Activated naive CD8-positive, alpha-beta T cell treated with anti-CD3 and anti-CD28 coated beads for 36 hours (primary cell): ENCODE measurements at places on chromosomes 6 and 20.
A peak's percentile ranks its signal among the peaks of the same experiment; 100 is the strongest.

DNA sequence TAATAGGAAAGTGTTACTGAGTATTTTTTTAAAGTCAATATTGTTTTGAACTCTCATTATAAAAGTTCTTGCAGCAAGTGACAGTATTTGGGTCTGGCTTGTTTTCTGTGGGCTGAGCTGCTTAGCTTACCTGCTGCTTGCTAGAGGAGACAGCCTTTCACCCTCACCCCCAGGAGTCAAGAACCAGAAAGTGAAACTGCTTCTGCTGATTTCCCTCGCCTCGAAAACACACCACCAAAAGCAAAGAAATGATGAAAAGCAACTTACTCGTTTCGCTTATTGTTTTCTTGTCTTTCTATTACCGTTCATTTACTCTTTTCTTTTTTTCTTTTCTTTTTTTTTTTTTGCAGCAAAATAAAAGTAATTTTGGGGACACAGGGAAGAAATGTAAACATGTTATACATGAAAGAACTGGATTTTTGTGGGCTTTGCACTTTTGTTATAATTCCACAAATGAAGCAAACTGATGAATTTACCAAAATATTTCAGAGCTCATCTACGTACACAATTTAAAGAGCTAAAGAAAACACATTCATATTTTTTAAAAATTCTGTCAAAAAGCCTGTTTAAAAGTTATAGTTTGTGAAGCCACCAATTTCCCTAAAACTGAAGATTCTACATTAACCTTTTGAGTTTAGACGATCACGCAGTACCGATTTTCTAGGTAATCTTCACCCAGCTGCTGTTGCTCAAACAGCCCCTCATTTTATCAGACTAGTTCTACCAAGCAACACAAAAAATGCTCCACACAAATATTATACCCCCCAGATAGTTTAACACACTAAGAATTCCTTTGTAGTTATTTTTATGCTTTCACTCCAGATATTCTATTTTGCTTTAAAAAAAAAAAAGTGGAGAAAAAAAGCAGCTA lies 1.7 kb downstream of the SCML4 start:
- peak; percentile 57 for DNase-seq

DNA sequence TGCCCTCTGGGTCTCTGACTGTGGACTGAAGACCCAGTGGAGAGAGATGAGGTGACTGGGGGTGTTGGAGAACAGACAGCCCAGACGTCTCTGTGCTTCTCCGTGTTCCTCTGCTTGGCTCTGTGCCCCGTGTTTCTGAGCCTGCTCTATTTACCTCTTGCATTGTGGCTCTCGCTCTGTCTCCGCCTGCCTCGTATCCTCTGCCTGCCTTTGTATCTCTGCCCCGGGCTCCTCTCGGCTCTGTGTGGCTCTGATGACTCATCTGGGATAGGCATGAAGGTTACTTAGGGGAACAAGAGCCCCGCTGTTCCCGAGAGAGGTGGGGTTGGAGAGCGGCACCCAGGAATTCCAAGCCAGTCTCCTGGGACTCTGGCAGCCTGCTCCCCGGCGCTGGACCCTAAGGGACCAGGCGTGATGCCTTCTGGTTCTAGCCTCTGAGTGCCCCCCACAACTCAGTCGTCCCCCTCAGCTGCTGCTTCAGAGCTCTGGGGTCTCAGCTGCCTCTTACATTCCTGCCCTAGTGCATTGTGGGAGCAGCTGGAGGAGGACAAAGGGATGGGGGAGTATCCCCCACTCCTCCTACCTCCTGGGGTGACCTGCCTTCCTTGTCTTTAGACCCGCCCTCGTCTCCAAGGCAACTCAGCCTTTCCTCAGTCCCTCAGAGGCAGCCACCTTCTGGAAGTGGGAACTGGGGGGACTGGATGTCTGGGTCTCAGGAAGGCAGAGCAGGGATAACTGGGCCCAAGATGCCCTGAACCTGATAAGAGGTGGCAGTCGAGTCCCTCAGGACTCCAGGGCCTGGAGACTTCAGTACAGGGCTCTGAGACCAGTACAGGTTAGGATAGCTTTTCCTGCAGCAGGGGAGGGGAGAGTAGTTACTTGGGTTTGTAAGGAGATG lies 1.9 kb downstream of the DDR1 start:
- DNase-seq = no peak

- DNase-seq = no peak
Observed at GRCh38 chr20:38430679-38431325, 4.3 kb downstream of the SNHG17 start.

GRCh38 chr6:159358562-159358961 lies 189.4 kb downstream of the FNDC1 start:
- no peak for DNase-seq

DNA sequence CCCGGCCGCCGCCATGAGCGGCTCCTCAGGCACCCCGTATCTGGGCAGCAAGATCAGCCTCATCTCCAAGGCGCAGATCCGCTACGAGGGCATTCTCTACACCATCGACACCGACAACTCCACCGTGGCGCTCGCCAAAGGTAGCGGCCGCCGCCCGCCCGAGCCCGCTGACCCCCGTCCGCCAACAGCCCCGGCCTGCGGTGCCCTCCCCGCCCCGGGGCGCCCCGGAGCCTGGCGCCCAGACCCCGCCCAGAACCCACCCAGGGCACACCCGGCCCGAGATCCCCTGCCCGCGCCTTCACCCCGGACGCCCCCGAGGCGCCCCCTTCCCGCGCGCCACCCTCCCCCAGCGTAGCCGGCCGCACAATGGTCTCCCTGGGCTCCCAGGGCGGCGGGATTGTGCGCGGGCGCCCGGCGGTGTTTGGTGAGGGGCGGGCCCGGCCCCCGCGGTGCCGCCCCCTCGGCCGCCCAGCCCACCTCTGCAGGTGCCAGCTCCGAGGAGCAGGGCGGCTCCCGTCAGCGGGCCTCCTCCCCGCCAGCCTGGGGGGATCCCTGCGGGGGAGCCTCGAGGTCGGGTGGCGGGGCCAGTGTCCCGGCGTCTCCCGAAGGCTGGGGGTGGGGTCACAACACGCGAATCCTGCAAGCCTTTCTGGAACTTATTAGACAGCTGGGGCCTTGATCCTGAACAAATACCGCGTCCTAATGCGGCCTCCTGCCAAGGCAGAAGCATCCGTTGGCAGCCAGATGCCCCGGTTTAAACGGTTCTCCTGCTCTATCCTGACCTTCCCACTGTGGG lies 577 bp downstream of the LSM14B start:
- DNase-seq = peak; percentile 61

DNA sequence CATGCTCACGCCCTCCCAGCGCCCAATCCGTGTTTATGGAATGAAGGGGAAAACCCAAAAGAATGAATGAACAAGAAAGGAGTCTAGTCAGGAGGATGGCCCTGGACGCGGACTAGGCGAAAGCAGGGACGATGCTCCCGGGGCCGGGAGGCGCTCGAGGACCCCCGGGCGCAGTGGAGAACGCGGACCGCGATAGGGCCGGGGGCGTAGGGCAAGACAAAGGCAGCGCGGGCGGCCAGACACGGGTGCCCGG lies 758 bp downstream of the GCLC start:
- DNase-seq = no peak
